ENCODE measurements at places on chromosomes 11 and 22.

DNA sequence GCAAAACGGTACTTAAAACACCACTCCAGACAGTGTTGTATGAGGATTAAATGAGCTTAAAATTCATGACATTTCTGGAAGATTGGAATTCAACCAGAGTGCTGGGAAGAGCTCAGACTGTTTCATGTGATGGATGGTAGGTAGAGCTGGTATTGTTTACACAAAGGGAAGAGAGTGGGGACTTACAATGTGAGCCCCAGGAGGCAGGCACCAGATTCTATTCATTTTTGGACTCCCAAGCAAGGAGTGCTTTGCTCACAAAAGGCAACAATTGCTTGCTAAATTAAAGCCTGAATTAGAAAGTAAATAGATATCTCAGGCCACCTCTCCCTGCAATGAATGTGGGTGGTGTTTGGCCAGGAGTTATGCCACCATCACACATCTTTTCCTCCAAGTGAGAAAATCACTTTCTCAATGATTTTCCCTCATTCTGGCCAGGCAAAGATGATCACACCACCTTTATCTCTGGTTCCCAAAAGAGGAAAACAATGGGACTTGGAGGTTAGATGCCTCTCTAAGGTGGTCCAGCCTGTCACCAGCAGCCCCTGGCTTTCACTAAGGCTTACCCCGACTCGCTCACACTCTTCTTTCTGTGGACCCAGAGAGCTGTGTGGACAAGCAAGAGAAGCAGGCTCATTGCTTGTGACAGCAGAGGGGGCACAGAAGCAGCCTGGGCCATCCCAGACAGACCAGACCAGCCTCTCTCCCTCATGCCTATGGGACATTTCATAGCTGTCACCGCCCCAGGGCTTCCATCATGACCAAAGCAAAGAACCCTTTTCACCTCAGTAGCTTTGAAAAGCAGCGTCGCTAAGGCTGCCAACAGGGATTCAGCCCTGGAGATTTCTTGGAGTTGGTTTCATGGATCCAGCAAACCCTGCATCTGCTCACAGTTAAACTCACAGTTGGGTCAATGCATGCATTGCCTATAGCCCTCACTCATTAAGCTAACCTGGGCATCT lies 63.5 kb upstream of the DRD2 start:
- DNase-seq, result peak; percentile 76

- DNase-seq, result no peak
These were observed 879.7 kb downstream of the JRKL start for GRCh38 chr11:97269527-97269926.

DNA sequence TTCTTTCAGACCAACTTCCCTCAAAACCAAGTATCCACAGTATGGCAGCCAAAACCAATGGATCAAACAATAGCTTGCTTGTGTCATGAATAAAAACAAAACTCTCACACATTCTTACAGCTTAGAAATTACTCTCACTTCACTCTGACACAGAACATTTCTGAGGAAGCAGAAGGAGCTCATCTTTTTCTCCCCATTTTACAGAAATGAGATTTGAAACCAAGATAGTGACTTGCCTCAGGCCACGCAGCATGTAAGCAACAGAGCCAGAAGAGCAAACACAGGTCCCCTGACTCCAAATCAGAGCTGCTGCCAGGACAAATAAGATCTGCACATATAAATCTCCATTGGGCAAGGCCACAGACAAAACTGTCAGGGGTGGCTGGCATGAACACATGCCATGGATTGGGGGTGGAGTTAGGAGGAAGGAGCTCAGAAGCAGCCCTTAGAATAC lies 64.8 kb downstream of the RAB30 start:
- no peak for DNase-seq

- no peak for DNase-seq
These were observed 10.1 kb downstream of the NAV2 start for GRCh38 chr11:19722702-19723101.

All from NCI-H748 treated with DMSO at 0.1 percent for 48 hours (cell line).